ENCODE measurements at places on chromosomes 2 and 18.
A peak's percentile ranks its signal among the peaks of the same experiment; 100 is the strongest.

- no peak for DNase-seq
Observed at GRCh38 chr18:76467371-76468190, 27.5 kb downstream of the ZNF516 start.

DNA sequence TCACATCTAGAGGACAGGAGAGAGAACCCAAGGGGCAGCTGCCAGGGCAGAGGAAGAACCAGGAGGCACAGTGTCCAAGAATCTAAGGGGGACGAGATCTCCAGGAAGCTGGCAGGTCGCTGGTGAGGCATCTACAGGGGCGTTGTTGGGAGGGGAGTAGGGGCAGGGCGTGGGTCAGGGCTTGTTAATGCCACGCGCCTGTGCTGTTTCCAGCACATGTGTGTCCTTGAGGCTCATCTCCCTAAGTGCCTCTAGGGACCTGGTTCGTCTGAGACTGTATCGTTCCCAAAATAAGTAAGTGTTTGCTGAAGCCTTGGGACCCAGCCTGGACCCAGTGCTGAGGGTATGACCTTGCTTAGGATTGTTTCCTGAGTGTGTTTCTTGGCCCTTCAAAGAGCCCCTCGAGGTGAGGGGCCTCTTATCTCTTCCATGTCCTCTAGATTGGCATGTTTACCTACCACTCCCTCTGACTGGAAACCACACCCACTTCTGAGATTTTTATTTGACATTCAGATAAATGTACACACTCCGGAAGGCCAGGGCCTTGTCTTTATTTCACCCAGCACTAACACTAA is 22.2 kb downstream of the HK2 start:
- DNase-seq: no peak

DNA sequence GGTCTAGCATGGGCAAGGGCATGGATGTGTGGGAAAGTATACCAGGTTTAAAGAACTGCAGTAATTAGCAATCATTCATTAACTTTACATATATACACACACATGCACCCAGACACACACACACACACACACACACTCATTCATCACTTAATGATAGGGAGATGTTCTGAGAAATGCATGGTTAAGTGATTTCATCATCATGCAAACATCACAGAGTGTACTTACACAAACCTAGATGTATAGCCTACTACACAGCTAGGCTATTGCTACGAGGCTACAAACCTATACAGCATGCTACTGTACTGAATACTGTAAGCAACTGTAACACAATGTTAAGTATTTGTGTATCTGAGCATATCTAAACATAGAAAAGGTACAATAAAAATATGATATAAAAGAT is 83.6 kb downstream of the COLEC12 start:
- DNase-seq: no peak

DNA sequence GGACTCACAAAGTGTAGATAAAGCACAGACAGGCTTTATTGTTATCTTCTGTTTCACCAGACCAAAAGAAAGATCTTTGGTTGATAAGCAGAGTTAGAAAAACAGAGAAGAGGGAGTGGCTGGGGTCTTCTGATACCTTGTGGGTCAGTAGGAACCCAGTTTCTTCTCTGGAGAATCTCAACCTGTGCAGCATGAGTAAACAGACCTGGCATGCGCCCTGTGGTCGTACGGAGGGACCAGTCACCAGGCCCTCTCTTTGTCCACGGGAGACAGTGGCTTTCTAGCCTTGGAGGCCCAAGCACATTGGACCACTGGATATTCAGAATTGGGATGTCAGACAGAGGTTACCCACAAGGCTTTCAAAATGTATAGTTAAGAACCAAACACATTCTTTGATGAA is 418.9 kb upstream of the FANCL start:
- DNase-seq: no peak

DNA sequence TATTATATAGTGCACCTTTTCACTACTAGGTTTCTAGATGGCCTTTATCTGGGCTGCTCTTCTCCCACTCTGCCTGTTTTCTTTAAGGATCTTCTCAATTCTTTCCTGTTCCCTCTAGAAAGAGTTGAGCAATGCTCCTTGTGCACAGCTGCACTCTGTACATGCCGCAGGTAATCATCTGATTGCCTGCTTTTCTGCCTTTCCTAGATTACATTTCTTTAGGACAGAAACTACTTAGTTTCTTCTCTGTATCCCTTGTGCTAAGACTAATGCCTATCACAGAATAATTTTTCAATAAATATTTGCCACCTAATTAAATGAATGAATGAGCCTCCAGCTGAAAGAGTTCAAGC is 802.4 kb upstream of the ID2 start:
- no peak for DNase-seq

- DNase-seq: no peak
Observed at GRCh38 chr2:231720987-231721966, 13.0 kb downstream of the PTMA start.

- no peak for DNase-seq
Observed at GRCh38 chr2:172560721-172561120, 4.8 kb downstream of the PDK1 start.

- no peak for DNase-seq
Observed at GRCh38 chr2:113116100-113116958, 11.1 kb upstream of the IL1RN start.

- DNase-seq: no peak
Observed at GRCh38 chr2:179954026-179954425, 53.1 kb downstream of the CWC22 start.

DNA sequence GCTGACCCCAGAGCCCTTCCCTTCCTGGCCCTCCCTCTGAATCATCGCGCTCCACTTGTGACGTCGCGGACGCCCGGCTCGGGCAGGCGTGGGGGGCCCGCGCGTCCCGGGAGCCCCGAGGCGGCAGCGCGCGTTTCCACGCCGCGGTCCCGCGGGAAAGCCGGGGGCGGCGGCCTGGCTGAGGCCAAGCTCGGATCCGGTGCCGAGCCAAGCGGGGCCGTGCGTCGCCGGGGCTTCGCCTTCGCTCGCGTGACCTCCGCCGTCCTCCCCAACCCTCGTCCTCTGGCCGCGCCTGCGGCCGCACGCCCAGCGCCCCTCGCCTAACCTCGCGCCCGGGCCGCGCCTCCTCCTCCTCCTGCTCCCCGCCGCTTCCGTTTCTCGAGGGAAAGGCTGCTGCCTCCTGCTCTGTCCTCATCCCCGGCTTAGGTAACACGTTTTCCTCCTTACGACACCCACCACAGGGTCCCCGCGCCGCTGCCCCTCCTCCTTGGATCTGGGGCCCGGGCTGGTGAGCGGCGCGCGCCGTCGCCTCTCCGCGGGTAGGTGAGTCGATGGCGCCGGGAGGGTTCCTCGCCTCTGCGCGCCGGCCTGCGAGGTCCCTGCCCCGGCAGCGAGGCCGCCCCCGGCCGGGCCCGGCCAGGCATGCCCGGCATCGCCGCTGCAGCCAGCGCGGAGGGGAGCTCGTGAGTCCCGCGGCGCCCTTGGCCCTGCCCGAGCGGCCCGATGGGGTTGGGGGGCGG is at the start of gene INPP1:
INPP1 (plus strand) TSS at position 54 of the 740 bp plus-strand sequence. CDS start 16,514 bp downstream, outside the sequence.
- peak; percentile 46 for DNase-seq

DNA sequence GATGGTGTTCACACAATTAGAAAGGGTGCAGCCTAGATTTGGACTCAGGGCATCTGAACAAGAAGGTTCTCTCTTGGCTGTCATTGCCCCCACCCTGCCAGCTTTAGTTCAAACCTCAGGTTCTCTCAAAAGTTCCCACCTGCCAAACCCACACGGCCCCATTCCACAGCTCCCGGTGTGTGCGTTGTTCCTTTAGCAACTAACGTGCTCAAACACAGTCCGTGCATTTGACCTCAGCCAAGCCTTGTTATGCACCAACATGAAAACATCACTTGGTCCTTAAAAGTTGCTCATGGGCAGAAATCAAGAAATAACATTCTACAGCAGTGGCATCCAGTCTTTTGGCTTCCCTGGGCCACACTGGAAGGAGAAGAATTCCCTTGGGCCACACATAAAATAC is 32.0 kb downstream of the LOXHD1 start:
- DNase-seq: no peak

DNA sequence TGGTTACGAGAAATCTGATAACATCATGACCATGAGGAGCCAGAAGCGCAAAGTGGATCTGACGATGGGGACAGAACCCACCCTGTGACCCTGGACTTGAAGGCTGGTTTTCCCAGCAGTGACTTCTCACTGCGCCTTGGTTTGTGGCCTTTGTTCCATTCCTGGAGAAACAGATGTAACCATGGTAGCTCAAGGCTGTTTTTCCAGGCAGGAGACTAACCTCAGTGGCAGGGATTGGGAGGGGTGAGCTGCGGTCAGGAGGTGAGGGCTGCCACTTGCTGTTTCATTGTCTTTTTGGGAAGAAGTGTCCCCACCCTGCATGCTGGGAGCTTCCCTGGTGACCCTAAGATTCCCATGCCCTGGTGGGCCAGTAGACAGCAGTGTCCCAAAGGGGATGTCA is 116.4 kb upstream of the SMAD2 start:
- DNase-seq: no peak

DNA sequence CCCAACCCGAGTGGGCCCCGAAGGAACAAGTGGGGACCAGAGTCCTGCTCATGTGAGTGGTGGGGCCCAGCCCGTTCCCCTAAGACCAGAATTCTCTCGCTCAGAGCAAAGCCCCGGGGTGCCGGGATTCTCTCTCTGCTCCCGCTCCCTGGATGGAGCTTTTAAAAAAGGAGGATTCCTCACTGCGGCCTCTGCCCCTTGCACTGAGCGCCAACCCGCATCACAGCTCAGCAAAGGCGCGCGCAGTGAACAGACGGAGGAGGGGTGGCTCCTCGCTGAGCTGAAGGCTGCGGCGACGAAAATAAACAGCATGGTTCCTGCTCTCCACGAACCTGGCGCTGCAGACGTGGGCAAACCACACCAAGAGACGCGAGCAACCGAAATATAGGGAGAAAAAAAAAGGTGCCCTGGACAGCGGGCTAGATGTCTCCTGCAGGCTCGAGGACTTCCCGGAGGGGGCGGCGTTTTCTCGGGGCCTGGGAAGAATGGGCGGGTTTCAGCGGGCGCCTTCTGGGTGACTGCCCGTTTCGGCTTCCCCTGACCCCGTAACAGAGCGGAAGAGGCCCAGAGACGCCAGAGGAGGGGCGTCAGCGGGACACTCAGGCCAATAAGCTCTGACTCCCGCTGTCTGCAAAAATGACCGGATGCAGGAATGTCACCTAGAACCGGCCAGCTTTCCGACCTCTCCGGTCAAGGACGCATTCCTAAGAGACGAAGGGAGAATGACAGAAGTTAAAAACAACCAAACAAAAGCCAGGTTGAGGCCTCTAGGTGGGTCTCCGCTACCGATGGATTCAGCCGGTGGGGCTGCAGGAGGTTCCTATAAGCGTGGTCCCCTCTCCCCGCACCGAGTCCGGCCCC is 819 bp upstream of the KLF11 start:
- DNase-seq: peak; percentile 68

DNA sequence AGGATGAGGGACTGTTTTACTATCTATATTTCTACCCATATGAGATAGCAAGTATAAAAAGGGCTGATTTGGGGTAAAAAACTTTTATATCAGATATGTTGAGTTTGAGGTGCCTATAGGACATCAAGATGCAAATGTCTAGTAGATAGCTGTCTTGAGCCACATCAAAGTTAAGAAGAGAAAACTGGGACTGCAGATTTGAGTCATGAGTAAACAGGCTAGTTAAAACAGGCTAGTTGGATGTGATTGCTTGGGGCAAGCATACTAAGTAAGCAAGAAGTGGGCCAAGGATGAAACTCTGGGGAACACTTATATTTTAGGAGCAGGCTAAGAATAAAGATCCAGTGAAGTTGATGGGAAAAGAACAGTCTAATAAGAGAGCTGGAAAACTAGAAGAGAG is 2.8 kb upstream of the SCRN3 start:
- no peak for DNase-seq

DNA sequence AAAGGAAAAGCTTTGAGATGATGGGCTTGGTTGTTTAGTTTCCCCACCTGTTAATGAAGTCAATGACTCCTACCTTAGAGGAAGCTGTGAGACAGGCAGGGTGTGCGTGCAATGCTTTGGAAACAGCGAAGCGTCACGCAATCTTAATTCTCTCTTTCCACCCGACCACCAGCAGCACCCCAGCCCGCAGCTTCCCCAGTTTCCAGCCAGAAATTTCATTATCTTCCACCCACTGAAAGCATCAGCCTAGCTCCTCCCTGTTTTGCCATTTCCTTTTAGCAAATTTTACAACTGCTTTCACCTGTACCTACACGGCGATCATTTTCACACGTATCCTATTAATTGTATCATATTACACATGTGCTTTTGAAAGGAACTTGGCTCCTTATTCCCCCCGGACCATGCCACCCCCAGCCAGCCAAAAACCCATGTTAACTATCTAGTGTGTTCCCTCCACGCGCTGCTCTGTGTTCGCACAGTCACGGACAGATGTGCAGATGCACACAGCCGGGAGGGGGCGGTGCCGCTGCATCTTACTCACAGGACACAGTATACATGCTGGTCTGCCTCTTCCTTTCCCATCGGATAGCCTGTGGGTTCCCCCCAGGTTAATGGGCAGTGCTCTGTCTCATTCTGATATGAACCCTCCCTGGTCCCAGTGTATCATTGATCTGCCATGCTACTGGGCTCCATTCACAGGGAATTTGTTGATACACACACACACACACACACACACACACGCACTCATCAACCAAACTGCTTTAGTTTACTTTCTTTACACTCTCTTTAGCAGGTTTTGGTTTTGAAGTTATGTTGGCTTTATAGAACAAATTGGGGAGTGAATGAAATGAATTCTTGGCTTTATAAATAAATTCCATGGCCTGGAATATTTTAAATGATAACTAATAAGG is 22.4 kb downstream of the CYP27C1 start:
- peak; percentile 43 for DNase-seq

DNA sequence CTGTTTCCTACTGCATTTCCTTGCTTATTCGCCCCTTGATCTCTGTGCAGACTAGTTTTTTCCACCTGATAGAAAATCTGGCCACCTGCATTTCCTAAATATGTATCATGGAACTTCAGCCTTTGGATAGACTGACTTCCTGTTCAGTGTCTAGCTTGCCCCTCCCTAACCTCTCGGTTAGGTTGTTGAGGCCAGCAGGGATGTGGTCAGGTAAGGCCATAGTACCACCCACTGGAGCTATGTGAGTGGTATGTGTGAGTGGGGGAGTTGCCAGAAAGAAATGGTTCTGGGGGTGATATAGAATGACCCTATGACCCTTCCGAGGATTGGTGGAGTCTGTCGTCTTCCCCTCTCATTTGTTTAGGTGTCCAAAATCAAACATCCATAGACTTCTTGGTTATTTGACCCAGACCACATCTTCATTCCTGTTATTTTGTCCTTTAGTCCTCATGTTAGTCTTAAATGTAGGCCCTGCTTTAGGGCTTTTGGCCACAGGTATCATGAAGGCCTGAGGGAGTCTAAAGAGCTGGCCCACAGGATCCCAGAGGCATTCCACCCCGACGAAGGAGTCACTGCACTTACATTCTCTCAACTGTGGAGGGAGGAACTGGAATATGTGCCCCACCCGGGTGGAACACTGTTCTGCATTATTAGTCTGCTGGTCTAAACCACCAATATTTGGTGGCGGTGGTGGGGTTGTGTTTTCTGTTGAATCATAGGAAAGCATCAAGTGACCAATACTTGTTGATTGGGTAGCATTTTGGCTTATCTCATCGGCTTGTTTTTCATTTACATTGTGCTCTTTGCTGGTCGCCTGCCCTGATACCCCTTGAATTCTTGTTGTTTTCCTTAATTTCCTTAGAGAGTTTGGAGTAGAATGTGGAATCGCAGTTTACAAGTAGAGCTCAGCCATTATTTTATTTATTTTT is 21.9 kb downstream of the CAB39 start:
- DNase-seq: no peak

All from SW 1271 (cell line).